ENCODE measurements at places on chromosomes 16 and 17. TPM values are rescaled to one million over a fixed set of nuclear protein-coding genes. Genes with fewer than 3 reads are reported as not detected.

GRCh38 chr17:9529033-9529700 is 46.5 kb downstream of the STX8 start:
- no peak for DNase-seq

DNA sequence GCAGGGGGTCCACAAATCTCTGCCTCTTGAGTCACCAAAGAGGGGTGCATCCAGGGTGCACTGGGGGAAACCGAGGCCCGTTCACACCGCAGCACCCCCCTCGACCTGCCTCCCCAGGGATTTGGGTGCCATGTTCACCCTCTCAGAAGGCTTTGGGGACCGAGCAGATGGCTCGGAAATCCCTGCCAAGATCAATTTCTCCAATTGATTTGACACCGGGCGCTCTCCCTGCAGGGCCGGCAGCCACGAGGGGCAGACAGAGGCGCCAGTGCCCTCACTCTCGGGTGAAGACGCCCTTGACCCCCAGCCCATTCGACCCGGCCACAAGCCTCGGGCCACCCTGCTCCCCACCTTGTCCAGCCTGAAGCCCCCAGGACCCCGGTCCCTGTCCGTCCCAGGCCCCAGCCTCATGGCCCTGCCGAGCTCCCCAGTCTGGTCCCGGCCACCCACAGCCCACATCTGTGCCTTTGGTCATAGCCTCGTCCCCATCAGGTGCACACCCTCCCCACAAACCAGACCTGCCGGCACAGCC is 9.3 kb downstream of the SSTR5 start:
- DNase-seq, result no peak

- peak; percentile 82 for DNase-seq
Observed at GRCh38 chr17:74770498-74771318, 5.4 kb downstream of the NAT9 start.

GRCh38 chr17:13558588-13558987 is 43.1 kb downstream of the HS3ST3A1 start:
- DNase-seq, result no peak

GRCh38 chr17:5241861-5242671 is 7.4 kb upstream of the SCIMP start:
- DNase-seq, result no peak

DNA sequence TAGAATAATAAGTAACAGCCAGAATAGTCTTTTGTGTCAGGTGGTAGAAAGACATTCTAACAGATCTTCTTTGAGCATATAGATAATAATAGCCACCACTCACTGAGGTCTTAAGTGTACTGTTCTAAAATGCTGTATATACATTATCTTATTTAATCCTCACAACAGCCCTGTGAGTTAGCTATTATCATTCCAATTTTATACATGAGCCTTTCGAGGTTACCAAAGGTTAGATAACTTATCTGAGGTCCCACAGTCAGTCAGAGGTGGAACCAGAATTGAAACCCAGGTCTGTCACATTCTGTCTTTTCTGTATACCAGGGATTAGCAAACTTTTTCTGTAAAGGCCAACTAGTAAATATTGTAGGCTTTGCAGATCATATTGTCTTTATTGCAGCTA is 23.2 kb downstream of the REXO5 start:
- DNase-seq, result no peak

- DNase-seq, result no peak
Observed at GRCh38 chr16:9775998-9776397, 406.2 kb downstream of the GRIN2A start.

The PRKCA gene
- 17.8 TPM for total RNA-seq

The ETV4 gene
- 137 TPM for total RNA-seq

The DPEP3 gene
- 10.6 TPM for total RNA-seq

All from H1 (cell line).